ENCODE measurements at places on chromosomes 4 and X. TPM values are rescaled to one million over a fixed set of nuclear protein-coding genes. Genes with fewer than 3 reads are reported as not detected.
A peak's percentile ranks its signal among the peaks of the same experiment; 100 is the strongest.

GRCh38 chr4:20592663-20593062, 107.6 kb upstream of the PACRGL start:
- no peak for DNase-seq

DNA sequence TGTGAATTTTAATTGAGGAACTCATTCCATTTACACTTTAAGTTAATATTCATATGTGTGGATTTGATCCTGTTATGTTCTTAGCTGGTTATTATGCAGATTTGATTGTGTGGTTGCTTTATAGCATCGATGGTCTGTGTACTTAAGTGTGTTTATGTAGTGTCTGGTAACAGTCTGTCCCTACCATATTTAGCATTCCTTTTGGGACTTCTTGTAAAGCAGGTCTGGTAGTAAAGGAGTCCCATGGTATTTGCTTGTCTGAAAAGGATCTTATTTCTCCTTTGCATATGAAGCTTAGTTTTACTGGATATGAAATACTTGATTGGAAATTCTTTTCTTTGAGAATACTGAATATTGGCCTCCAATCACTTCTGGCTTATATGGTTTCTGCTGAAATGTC, 76.6 kb downstream of the KLF8 start:
- no peak for DNase-seq

- no peak for DNase-seq
Measured at GRCh38 chr4:2077537-2078460, 18.7 kb downstream of the NAT8L start.

DNA sequence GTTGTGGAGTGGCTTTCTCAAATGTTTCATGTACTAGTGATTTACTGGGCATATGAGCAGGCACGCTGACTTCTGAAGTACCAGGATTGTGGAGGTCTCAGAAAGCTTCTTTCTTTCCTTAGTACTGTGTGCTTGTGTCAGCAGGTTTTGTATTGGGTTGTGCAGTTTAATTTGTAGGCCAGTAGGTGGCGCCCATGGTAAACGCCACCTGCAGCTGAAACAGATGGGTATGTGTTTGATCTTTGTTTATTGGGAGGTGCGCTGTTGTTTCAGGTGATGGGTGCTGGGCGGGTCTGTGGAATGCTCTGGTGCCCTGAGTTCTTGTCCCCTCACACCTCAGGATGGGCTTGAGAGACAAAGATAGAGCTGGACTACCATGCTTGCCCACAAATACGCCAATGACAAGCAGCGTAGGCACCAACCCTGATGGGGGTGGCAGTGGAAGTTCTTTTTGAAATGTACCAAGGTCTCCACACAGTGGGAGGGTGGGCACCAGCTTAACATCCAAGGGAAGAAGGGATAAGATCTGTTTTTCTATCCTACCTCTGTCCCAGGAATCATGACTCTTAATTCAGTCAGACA, 141.5 kb downstream of the RPS6KA6 start:
- no peak for DNase-seq

GRCh38 chr4:121072224-121073003, at the start of gene NDNF:
Gene NDNF, minus strand, starts transcription at chr4:121072535. Its CDS starts 26,698 bp downstream, at chr4:121045837.
- DNase-seq: peak; percentile 63

DNA sequence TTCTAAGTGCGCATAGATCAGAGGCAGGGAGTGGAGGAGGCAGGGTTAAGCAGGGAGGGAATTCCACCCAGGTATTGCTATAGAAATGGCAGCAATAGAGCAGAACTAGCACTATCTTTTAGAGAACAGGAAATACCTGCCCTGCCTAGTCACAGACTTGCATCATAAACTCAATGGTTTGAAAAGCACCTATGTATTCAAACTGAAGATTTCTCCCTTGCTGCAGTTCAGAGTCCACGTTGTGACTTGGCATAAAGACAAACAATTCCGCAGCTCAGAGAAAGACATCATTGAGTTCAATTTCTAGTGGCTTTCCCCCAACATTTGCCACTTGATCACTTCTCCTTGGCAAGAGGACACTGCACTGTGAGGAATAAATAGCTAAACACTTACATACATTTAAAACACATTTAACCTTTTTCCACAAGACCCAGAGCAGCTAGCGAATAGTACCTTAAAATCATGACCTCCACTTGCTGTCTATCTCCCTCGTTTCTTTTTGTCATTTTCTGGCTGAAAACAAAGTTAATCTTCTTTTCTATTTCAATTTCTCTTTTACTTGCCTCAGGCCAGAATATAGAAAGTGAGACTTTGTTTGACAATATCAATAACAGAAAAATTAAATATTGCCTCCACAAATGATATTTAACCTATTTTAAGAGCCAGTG, 42.4 kb downstream of the SLC7A11 start:
- no peak for DNase-seq

DNA sequence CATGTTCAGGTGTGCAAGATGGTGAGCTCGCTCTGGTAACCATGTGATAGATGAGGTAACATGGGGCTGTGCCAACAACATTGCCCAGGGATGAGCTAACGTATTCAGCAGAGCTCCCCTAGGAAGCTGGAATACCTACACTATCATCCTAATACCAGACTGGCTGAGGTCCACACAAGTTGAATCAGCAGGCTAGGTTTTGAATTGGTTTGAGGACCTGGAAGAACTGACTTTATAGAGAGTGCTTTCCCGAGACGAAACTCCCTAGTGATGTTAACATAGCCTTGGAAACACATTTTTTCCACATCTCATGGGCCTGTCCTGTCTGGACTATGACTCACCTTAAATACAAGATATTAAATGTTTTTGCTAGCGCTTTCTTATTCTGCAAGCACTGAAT, 56.7 kb downstream of the IGFBP7 start:
- DNase-seq: no peak

GRCh38 chr4:120132935-120133334, 66.3 kb upstream of the MAD2L1 start:
- no peak for DNase-seq

DNA sequence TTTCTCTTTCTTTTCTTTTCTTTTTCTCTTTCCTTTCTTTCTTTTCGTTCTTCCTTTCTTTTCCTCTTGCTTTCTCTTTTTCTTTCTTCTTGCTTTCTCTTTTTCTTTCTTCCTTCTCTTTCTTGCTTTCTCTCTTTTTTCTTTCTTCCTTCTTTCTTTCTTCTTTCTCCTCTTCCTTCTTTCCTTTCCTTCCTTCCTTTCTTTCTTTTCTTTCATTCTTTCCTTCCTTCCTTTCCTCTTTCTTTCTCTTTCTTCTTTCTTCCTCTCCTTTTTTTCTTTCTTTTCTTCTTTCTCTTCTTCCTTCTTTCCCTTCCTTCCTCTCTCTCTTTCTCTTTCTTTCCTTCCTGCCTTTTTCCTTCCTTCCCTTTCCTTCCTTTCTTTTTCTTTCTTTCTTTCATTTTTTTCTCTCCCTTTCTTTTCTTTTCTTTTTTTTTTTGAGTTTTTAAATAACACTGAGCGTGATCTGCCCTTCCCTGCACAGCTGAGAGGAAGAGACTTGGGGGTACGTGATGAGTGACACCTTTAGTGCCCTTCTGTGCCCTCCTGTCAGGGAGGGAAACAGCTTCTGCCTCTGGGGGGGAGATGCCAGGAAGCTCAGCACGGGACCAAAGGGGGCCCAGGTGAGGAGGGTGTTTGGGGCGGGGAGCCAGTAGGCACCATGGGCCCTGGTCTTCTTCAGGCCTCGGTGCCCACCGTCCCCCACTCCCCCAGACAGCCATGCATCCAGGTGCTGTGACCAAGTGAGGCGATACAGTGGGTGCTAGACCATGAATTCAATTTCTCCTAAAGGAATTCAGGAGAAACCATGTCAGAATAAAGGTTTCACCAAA, 36.6 kb upstream of the CDKN2AIP start:
- DNase-seq: no peak

- no peak for DNase-seq
Measured at GRCh38 chrX:54786967-54787366, 11.1 kb downstream of the ITIH6 start.

- DNase-seq: no peak
Measured at GRCh38 chrX:39753293-39753996, 344.3 kb downstream of the BCOR start.

Gene CCNB3
- 0.17 TPM for total RNA-seq

DNA sequence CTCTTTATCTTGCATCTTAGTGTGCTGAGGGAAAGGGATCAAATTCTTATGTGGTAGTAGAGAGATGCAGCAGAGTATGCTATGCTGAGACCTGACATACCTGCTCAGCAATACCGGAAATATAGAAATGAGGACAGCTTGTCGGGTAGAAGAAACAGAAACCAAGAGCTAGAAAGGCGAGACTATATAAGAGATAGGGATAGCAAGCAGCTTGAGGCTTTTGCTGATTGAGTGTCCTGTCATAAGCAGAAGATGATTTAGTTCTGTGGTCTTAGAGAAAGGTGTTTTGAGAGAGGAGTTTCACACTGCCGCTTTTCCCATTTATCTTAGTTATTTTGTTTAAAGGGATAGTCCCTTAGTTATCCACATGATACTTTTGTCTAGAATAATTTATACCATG, 31.7 kb downstream of the USP9X start:
- DNase-seq: no peak

DNA sequence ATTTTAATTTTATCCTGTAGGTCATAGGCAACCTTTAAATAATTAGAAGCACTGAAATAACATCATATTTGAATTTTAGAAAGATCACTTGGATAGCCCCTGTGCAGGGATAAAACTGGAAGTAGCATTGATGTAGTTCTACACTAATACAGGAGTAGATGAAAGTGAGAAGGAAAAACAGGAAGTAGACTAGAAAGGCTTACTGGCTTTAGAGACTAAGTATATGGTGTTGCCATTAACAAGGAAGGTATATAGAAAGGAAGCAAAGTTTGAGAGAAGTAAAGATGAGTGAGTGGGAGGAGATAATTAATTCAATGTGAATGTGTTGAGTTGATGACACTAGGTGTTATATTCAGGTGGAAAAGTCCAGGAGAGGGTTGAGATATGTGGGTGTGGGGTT, 73.1 kb upstream of the EPGN start:
- DNase-seq: no peak

DNA sequence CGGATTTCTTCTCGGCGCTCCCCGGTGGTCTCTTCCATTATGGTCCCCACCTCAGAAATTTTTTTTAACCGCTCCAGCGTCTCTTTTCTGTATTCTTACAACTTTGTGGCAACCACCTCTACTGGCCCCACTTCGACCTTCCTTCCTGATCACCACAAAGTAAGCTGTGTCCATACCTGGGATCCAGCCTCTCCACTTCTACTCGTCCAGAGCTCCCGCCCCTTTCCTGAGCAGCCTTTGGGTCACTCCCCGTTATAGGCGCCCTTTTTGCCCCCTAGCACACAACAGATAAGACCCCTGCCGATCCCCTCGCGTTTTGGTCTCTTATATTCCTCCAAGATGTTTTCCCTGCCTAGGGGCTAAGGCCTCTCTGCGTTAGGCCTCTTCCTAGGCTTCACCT, 557 bp downstream of the PIGG start:
- DNase-seq: no peak

DNA sequence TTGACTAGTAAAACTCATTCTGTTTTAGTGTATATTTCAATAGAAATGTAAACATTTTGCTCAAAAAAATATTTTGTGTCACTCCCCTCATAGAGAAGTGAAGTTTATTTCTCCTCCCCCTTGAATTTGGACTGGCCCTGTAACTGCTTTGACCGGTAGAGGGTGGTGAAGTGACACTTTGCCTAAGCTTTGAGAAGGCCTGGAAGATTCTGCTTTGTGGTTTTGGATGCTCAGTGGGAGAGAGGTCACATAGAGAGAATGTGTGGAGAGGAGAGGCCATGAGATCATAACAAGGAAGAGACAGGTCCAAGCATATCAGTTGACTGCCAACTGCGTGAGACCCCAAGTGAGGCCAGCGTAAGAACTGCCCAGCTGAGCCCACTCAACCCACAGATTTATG, 19.1 kb upstream of the ARX start:
- DNase-seq: no peak

Gene TBC1D8B
- total RNA-seq: 1.6 TPM

Gene PNMA3
- total RNA-seq: 1.8 TPM

- DNase-seq: peak; percentile 43
Measured at GRCh38 chr4:184817494-184818215, 8.1 kb downstream of the ACSL1 start.

DNA sequence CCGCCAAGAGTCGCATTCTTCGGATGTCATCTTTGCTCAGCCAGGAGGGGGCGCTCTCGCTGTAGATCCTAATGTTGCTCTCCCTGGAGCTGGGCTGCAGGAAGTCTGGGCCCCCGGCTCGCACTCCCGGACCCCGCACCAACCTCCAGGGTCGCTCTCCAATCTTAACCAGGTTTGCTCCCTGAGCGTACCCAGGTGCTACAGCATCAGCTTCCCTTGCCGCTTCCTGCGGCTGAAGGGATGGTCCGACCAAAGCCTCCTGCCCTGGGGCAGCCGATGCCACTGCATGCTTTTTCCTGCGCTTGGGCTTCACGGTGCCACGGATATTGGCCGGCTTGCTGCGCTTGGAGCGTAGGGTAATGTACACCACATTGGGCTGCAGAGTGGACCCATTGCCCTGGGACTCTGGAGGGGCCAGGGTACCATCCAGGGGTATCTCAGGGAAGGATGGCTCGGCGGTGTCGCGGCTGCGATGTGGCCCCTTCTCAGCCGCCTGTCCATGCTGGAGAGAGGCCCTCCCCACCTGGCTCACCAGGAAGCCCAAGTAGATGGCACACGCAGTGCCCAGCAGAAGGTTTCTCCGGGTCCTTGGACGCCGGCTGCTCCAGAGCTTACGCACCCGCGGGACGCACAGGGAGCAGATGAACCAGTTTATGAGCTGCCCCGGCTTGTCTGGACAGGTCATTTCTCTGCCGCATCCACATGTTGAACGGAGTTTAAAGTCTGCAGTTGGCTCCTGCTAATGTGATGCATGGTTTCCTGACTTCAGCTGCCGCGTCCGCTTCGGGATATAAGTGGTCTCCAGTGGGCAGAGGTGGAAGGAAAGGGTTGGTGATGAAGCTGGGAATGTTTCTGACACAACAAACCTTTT, 1.9 kb downstream of the GASK1B start:
- DNase-seq: peak; percentile 89

Gene IGSF1
- 2.6 TPM for total RNA-seq

- no peak for DNase-seq
Measured at GRCh38 chr4:163195247-163195765, 28.6 kb upstream of the NAF1 start.

DNA sequence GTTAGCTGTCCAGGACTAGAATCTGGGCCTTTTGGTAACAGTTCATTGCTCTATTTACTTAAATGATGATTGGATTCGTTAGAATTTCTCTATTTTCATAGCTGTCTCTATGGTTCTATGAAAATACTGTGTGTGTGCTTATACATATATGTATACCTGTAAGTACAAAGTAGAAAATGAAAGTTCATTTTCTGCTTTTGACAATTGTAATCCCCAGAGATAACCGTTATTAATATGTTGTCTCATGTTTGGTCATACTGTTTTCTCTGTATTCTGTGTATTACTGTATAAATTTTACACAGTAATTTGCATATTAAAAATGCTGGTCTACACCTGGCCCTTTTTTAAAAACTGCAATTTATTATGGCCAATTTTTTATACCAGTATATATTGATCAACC, 55.4 kb downstream of the CLCN3 start:
- no peak for DNase-seq

Measured in left ventricle myocardium superior (tissue), 1 donor.